AML-193 (cell line): ENCODE measurements at places on chromosomes 3 and 15.

DNA sequence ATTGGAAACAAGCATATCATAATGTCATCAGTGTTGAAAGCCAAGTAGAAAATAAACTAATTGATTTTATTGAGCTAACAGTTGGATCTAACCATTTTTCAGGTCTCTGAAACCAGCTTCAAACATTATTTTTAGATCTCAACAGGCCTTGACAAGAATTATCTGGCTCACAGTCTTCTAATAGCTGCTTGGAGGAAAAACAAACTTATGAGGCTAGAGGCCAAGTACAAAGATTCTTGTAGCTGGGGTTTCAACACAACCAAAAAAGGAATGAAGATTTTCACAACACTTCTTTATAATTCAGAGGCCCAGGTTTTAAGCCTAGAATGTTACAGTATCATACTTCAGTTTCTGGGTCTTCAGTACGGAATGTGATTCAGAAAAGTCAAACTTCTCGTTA, 3.7 kb downstream of the SETMAR start:
- no peak for DNase-seq

DNA sequence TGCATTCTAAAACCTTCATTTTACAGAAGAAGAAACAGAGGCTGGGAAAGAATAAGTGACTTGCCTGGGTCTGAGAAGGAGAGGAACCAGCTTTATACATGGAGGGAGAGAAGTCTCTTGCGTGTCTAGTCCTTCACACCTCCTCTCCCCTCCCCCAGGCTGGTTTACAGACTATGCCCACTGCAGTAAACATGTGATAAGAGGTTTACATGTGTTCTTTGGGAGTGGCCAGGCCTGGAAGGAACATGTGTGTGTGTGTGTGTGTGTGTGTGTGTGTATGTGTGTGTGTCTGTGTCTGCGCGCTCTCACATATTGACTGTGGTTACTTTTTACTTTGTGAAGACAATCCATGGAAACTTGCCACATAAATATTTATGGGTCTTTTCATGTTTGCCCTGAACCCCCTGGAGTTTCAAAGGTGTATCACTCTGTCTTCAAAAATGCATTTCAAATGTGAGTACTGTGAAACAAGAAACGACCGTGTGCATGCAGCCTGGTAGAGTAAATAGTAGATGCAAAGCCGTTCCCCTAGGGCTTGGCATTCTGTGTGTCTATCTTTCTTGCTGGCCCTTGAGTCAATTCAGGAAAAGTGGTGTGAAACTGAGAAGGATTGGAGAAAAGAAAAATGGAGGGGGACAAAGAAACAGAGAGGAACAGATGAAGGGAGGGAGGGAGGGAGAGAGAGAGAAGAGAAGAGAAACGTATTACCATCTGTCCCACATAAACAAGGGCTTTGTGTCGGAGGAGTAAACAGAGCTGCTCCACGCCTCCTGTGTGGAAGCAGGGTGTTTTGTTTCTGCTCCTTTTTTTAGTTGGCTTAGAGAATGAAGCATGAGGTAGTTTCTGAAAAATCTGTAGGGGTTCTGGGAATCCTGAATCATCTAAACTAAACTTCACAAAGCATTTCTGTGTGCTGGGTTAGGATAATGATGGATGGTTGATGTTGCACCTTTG, 51.7 kb downstream of the CLDN11 start:
- no peak for DNase-seq

DNA sequence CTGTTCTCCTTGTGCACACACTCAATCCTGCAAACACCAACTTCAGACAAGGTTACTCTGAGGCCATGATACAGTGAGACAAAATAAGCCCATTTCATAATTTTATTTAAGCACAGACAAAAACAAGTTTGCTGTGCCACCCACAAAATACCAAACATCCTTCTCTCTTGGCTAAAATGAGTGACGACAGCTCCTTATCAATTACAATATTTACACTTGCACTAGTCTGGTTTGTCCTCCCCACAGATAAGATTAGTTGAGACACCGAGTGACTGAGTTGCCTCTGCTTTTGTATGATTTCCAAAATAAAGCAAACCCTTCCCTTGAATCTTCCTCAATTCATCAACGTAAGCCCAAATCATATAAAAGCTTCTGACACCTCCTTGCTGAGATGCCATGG, 233.5 kb upstream of the ATP10A start:
- no peak for DNase-seq

DNA sequence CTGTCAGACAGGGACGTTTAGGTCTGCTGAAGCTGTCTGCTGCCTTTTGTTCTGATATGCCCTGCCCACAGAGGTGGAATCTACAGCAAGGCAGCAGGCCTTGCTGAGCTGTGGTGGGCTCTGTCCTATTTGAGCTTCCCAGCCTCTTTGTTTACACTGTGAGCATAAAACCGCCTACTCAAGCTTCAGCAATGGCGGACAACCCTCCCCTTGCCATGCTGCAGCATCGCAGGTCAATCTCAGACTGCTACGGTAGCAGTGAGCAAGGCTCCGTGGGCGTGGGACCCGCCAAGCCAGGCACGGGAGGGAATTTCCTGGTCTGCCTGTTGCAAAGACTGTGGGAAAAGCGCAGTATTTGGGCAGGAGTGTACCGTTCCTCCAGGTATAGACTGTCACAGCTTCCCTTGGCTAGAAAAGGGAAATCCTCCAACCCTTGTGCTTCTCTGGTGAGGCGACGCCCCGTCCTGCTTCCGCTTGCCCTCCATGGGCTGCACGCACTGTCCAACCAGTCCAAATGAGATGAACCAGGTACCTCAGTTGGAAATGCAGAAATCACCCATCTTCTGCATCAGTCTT, 71.4 kb downstream of the SPSB4 start:
- DNase-seq: no peak

DNA sequence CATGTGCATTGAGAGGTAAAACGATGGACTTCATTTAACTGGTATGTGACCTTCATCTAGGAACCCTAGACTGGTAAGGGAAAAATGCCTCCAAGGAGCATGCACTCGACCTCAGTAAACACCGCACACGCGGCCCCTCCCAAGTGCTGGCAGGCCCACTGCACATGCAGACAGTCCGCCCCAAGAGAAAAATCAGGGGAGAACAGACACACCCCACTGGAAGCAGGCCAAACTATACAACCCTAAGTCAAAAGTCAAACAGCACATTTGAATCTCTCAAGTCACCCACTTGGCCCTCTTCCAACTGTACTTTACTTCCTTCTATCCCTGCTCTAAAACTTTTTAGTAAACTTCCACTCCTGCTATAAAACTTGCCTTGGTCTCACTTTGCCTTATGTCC, 250.1 kb upstream of the HES1 start:
- DNase-seq: no peak

- no peak for DNase-seq
Observed at GRCh38 chr3:55339390-55339789, 147.7 kb downstream of the WNT5A start.

GRCh38 chr3:156554515-156554841, 439 bp downstream of the SSR3 start:
- no peak for DNase-seq

DNA sequence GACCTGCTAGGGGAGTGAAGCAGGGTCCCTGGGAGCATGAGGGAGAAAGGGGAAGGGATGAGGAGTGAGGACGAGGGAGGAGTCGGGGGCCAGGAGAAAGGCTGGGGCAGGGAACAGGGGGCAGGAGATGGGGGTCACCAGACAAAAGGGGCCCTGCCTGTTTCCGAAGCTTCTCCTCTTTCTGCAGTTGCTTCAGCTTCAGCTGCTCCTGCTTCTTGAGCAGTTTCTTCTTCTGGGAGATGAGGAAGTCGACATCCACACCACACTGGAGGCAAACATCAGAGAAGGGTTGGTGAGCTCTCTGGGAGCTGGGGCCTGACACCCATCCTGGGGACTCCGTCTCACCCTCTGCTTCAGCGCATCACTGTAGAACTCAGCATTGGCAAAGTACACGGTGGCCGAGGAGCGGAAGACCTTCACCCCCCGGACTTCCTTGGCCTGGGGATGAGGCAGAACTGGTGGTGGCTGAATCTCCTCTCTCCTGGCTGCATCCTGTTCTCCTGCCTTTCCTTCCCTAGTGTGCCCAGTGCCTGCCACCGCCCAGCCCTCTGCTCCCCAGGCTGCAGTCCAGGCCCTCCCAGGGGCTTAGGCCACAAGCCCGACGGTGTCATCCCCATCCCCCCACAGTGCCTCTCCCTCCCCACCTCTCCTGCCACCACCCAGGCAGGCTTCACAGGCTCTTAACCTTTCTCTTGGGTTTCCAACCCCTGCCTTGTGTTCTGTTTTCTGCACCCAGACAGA, 6.8 kb downstream of the SLC26A6 start:
- no peak for DNase-seq

DNA sequence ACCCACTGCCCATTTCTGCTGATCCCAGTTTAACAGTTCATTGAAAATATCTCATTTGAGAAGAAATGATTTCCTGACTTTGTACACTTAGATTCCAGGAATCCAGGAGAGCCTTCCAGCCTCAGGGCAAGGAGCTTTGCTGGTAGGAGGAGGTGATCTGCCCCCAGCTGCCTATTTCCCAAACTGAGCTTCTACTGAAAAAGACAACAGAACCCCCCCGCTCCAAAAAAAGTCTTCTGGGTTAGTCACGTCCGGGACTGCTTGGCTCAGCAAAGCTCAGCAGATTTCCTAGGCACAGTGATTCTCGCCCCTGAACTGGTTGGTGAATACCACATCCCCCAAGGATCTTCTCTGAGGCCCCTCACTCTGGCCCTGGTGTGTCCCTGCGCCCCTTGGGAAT, 13.1 kb downstream of the SLC6A6 start:
- no peak for DNase-seq

GRCh38 chr3:11198070-11198469, 43.8 kb downstream of the HRH1 start:
- DNase-seq: no peak

DNA sequence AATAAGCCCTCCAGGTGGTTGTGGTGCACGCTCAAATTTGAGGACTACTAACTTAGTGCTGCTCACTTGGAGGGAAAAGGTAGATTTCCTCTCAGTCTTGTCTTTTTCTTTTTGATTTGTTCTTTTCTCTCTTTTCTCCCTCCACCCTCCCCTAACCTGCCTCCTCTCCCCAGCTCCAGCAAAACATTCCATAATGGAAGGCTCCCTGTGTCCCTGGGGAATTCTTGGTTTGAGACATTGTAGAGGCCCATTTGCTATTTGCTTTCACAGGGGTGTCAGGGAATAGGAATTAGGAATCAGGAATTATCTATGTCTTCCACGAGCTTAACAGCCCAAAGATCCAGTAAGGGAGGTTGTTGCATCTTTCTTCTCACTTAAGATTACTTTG, 136.8 kb upstream of the UMPS start:
- DNase-seq: no peak

- DNase-seq: peak; percentile 42
Observed at GRCh38 chr15:88476635-88477060, 9.1 kb downstream of the MRPS11 start.

DNA sequence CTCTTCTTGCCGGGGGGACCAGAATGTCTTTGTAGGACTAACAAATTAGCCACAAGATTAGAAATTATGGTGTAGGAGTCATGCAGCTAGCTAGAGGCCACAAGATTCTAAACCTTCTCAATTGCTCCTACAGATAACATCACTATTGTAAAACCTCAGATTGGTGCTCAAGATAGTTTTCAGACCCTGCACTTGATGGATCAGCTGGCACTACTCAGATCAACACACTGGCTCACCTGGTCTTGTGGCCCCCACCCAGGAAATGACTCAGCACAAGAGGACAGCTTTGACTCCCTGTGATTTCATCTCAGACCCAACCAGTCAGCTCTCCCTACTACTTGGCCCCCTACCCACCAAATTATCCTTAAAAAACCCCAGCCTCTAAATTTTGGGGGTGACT, 124.1 kb upstream of the RASGRP1 start:
- DNase-seq: no peak

DNA sequence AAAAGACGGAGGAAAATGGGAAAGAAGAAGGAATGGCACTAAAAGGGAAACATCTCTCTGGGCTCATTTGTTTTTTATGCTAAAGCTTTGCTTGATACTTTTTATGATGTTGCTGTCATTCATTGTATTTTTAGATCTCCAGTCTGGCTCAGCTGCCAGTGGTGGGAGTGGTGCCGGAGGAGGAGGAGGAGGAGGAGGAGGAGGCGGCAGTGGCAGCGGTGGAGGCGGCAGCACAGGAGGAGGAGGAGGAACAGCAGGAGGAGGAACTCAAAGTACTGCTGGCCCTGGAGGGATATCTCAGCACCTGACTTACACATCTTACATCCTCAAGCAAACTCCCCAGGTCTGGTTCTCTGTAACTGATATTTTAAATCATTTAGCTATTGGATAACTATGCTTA, 49.6 kb downstream of the MAP6D1 start:
- DNase-seq: no peak

GRCh38 chr15:56532721-56533460, 68.0 kb upstream of the MNS1 start:
- no peak for DNase-seq

DNA sequence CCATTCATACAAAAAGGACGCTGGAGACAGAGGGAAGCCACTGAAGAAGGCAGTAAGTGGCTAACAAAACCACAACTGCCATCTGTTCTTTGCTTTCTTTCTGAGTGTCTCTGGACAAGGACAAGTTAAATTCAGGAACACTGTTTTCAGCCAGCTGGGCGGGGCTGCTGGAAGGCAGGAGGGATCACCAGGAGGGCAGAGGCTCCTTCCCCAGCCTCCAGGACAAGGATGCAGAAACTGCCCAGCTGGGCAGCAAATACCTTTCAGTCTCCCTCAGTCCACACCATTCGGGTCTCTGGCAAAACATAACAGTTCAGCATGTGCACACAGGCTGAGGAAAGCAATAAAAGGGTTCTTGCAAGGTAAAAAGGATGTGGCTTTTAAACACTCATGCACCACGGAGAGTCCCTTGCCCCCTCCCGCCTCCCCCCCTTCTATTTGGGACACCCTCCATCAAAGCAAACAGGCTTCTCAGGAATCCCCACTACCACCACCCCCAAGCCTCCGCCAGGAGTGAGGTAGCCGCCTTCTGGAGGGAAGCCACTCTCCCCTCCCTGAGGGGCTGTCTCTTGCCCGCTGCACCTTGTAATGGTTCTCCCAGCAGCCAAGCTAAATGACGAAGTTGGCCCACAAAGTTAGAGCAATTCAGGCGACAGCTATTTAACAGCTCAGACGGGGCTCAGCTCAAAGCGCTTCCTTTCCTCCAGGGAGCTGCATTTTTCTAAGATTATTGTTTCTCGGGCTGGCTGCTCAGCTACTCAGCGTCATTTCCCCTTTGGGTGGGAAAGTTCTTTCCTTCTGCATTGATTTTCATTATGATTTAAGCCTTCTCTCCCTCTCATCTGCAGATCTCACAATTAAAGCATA, 3.8 kb downstream of the HEG1 start:
- no peak for DNase-seq

DNA sequence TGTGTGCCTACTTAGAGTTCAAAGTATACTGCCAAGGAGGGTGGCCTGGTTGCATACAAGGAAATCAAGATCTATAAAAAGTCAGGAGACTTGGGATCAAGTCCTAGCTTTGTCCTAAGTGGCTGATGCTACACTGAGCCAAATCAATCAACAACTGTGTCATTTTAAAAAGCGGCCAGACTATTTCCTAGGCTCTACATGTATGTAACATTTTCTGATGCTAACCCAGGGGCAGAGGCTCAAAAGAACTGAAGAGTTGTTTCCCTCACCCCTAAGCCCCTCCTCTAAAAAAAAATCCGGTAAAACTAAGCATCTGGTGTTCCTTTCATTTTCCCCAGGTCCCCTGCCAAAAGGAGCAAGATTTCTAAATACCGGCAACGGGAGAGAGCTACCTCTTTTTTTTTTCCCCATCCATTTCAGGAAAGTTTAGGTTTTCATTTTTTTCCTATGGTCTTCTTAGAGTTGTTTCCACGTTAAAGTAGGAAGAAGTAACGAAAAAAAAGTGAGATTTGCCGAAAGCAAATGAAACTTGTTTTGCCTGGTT, 18.8 kb upstream of the CHD2 start:
- no peak for DNase-seq

- DNase-seq: no peak
Observed at GRCh38 chr3:110265302-110265701, 806.3 kb upstream of the NECTIN3 start.

GRCh38 chr3:61936344-61936937, 375.1 kb downstream of the PTPRG start:
- peak; percentile 26 for DNase-seq
